Activated CD4-positive, alpha-beta T cell treated with anti-CD3 and anti-CD28 coated beads, Interleukin-10, Interleukin-2, amounts not matched to agents 100 ng/mL and 50 ng/mL, durations not matched to agents 16 hours and 8 hours (primary cell): ENCODE measurements at places on chromosomes 1 and 21.
A peak's percentile ranks its signal among the peaks of the same experiment; 100 is the strongest.

GRCh38 chr1:182340233-182341058, 51.1 kb downstream of the GLUL start:
- DNase-seq: no peak

- DNase-seq: peak; percentile 64
These were observed 78.9 kb downstream of the SLC66A1 start for GRCh38 chr1:19390901-19391595.

DNA sequence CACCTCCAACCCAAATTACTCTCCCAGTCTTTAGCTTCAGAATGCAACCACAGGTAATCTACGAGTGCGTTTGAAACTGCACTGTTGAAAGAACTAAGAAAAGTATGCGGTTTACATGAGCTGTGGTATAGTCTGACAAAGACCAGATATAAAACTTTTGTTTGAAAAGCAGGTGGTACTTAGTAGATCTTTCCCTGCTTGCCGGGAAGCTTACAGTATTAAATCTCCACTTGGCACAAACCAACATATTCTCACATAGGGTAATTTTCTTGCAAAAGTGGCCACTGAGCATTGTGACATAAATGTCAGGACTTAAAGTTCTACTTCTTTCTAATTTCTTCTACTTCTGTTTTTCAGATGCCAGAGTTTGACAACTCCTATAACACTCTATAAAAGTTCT, 8.4 kb downstream of the RGS2 start:
- no peak for DNase-seq

DNA sequence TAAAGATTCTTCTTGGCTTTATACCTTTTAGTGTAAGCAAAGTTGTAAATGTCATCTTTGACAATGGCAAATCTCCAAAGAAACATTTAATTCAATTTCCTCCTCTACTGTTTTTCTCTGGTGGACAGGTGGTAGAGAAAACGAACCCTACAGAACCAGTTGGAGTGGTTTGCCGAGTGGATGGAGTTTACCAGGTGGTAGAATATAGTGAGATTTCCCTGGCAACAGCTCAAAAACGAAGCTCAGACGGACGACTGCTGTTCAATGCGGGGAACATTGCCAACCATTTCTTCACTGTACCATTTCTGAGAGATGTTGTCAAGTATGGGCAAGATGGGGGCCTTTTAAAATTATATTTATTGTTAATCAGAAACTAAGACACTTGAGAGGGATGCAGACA, 25.8 kb downstream of the UAP1 start:
- DNase-seq: no peak

DNA sequence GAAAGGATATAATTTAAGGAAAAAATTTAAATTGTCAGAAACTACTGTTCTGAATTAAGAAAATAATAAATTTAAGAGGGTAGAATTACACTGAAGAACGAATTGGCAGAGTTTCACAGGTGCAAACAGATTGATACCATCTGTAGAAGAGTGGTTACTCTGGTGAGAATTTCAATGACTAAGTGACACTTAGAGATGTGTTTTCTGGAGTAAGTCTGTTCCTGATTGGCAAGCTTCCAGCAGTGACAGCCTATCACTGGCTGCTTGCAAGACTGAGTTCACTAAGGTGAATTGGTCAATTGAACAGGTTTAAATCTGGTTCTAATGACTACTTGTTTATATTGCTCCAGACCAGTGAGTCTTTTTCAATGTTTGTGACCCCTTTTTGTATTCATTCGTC, 838.2 kb upstream of the RGS18 start:
- DNase-seq: no peak

GRCh38 chr1:58883888-58884482, 100.1 kb upstream of the JUN start:
- no peak for DNase-seq

GRCh38 chr1:55534565-55535121, 319.5 kb upstream of the USP24 start:
- DNase-seq: no peak

DNA sequence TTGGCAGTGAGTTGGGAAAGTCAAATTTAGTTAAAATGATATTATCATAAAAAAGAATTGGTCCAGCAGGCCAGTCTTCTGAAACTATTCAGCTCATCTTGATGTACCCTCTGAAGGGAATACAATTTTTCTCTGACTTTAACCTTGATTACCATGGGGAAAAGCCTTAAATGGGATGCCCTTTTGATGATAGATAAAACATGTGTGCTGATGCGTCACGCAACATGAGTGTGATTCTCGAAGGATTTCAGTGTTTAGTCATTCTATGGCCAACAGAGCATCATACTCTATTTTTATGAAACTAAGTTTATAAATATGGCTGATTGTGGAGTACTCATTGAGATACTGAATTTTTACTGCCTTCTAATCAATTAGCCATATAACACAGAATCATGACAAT, 171.5 kb downstream of the ZNF281 start:
- DNase-seq: no peak

- DNase-seq: peak; percentile 97
These were observed at the start of gene SLC50A1 for GRCh38 chr1:155135415-155136028. Gene SLC50A1 (plus strand): TSS chr1:155135852. CDS start chr1:155135912, 60 bp downstream.

GRCh38 chr21:31744182-31744800, 12.4 kb upstream of the SCAF4 start:
- no peak for DNase-seq

DNA sequence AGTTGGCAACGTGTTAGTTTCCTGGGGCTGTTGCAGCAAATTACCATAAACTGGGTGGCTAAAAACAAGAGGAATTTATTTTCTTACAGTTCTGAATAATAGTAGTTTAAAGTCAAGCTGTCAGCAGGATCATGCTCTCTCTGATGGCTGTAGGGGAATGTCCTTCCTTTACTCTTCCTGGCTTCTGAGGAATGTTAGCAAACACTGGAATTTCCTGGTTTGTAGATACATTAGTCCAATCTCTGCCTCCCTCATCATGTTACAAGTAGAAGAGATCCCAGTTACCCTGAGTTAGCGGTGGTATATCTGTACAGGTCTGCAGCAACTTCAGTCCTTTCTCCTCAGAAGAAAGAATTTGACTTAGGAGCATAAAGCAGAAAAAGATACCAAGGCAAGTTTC, 2249.1 kb downstream of the NCAM2 start:
- no peak for DNase-seq

- DNase-seq: no peak
These were observed 23.2 kb upstream of the CLDN17 start for GRCh38 chr21:30189773-30190172.

- no peak for DNase-seq
These were observed 222.7 kb downstream of the NUF2 start for GRCh38 chr1:163544441-163544840.

GRCh38 chr1:153919876-153920852, 2.6 kb downstream of the GATAD2B start:
- peak; percentile 62 for DNase-seq

GRCh38 chr1:40783001-40783905, at the start of gene KCNQ4:
Gene KCNQ4 (plus strand): TSS chr1:40783787. CDS start chr1:40784094, 307 bp downstream.
- no peak for DNase-seq

DNA sequence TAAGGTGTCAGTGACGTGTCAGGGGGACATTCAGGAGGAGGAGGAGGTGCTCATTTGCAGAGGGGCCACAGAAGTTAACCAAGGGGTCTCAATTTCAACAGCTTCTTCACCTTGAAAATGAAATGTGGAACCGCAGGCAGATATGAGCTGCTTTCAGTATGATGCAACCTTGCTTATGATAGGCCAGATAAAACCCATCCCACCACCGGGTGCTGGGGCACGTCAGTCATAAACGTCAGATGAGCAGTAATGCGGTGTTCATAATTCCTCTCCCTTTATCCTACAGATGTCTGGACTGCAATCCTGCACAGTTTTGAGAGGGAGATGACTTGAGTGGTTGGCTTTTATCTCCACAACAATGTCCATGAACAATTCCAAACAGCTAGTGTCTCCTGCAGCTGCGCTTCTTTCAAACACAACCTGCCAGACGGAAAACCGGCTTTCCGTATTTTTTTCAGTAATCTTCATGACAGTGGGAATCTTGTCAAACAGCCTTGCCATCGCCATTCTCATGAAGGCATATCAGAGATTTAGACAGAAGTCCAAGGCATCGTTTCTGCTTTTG, 1.7 kb downstream of the PTGFR start:
- DNase-seq: no peak

DNA sequence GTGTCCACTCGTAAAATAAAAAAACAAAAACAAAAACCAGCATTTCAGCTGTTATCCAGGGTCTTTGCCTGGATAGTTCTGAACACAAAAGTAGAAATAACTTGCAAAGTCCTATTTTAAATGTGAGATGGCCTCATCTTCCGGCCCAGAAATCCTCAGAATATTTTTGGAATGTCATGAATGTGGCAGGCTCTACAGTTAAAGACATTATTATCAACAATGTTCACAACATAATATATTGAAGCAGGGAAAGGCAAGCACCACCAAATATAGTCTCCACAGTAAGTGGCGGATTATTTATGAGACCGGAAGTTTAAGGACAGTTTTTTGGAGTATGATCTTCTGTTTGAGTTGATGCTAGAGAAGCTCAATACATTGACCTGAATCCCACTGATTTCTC, 1.2 kb upstream of the C1orf198 start:
- no peak for DNase-seq

- DNase-seq: no peak
These were observed 2.5 kb downstream of the C1orf167 start for GRCh38 chr1:11764519-11764918.

GRCh38 chr1:85576642-85577418, 3.7 kb upstream of the CCN1 start:
- peak; percentile 63 for DNase-seq

- DNase-seq: no peak
These were observed 43.0 kb upstream of the TENT5C start for GRCh38 chr1:117562581-117563491.

GRCh38 chr1:180909462-180909976, 3.2 kb upstream of the KIAA1614 start:
- no peak for DNase-seq

DNA sequence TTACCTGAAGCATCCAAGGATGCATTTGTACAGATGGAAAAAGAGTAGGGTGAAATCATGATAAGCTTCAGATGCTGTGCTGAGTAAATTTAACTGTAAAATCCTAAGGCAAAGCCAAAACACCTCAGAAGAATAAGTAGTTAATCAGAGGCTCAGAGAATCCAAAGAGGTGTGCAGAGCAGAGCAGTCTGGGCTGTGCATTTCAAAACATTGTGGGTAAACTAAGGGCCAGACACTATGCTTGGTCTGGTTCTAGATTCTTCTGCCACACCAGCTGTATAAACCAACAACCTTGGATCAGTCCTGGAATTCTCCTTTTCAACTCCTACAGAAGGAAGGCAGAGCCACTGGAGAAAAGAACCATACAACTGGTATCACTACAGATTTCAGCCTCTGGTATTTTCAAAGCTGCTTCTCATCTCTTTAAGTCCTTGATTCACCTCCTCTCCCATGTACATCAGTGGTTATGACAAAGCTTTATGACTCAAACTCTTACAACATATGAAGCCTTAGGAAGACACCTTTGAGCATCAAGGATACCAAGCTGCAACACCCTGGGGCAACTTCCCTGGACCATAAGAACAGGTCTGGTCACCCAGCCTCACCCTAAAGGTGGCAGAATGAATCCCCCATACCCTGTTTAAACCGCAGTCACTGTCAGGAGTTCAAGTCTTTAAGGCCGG, 11.6 kb upstream of the HIPK1 start:
- no peak for DNase-seq

DNA sequence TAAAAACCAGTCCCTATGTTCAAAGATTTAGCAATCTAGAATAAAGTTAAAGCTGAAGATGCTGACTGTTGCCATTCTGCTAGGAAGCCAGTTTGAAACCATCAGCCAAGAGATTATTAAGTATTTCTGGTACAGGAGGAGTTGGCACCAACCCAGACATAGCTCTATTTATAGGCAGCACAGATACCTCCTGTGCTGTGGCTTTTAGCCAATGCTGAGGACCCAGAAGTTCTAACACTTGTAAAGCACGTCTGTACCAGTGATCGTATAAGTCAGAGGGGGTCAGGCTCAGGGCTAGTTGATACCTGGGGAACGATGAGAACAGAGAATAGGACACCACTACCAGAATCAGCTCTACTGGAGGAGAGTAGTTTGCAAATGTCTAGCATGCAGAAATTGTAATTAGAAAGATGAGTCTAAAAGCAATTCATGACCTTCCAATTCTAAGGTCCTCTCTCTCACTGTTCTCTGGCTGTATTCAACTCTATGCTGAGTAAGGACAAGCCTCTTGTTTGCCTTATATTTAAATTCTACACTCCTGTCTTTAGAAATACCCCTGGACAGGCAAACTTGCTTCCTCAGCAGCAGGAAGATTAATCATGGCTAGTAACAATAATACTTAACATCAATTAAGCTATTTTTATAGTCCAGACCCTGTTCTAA, 96.8 kb upstream of the PALMD start:
- no peak for DNase-seq

DNA sequence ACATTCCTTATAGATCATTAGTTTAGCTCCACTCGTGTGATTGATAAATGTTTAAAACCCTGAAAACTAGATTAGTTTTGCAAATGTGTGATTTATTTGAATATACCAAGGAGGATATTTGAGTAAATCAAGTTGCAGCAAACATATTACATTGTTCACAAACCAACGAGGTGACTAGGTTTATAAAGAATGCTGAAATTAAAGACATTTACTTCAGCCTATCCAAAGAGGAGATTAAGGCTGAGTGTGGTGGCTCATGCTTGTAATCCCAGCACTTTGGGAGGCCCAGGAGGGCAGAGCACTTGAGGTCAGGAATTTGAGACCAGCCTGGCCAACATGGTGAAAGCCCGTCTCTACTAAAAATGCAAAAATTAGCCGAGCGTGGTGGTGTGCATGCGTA, 34.1 kb downstream of the VTCN1 start:
- DNase-seq: no peak

DNA sequence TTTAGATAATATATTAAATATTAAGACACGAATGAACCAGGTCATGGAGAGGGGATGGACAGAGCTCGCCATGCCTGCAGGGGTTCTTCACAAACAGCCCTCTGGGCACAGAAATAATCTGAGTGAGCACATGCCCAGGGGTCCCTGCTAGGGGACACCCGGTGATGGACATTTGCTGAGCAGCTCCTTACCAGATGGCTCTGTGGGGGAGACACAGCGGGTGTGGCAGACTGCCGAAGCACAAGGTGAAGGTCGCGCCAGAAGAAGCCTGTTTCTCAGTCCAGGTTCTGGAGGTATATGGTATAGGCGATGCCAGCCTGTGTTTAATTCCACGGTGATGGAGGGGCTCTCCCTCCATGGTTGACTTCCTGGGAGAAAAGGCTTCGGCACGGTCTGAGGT, 9.6 kb downstream of the TRABD2B start:
- no peak for DNase-seq

DNA sequence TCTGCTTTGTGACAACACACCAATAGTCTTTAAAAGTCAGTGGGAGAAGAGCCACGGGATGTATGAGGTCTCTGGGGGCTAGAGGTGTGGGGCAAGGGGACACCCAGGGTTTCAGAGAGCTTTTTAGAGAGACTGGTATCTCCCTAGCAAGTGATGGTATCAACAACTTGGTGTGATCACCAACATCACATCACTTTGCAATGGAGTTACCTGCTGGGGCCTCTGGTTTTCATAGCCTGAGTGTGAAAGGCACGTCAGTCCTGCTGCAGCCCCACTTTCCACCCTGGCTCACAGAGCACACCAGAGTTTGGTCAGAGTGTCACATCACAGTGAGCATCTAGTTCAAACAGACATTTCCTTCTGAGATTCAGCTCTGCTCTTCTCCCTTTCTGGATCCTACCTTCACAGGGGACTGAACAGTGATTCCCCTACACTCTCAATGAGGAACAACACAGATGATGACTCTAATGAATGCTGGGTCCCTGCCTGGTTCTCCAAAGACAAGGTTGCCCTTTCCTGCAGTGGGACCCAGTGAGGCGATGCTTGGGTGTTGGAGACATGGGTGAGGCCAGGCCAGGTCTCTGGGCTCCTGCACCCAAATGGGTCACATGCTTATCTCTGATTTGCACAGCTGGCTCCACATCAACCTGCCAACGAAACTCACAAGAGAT, 2.0 kb upstream of the MAN1C1 start:
- no peak for DNase-seq
